ENCODE measurements at places on chromosomes 1 and 21. TPM values are rescaled to one million over a fixed set of nuclear protein-coding genes. Genes with fewer than 3 reads are reported as not detected.

Gene RPAP2
- 23.6 TPM for total RNA-seq

Gene OR10Z1
- not detected for total RNA-seq

Gene HAPLN2
- total RNA-seq, result not detected

Gene CA6
- not detected for total RNA-seq

Gene RNF207
- 23.6 TPM for total RNA-seq

Gene RGSL1
- not detected for total RNA-seq

Gene ANKRD34A
- total RNA-seq, result under 0.01 TPM

Gene LEFTY2
- not detected for total RNA-seq

Gene CD53
- total RNA-seq, result not detected

Gene LINGO4
- not detected for total RNA-seq

Gene AXDND1
- total RNA-seq, result 0.07 TPM

Gene AMY1C
- 0.07 TPM for total RNA-seq

Gene FRRS1
- 23.9 TPM for total RNA-seq

Gene KCND3
- total RNA-seq, result 0.36 TPM

Gene HSD11B1
- total RNA-seq, result 1.7 TPM

Gene MEX3A
- total RNA-seq, result 1.7 TPM

Gene GPR3
- total RNA-seq, result under 0.01 TPM

Gene TMEM222
- total RNA-seq, result 17.9 TPM

Gene HCRTR1
- not detected for total RNA-seq

Gene MNDA
- total RNA-seq, result not detected

Gene KRTAP10-3
- not detected for total RNA-seq

Gene FBXO28
- total RNA-seq, result 56.5 TPM

Gene MSH4
- total RNA-seq, result 1.1 TPM

Gene NBPF4
- 0.14 TPM for total RNA-seq

Gene CRABP2
- total RNA-seq, result 22.9 TPM

Gene CD1C
- total RNA-seq, result not detected

Gene TMEM51
- total RNA-seq, result 15.9 TPM

Gene KRTAP19-3
- total RNA-seq, result not detected

Gene LCE1F
- not detected for total RNA-seq

Gene SAMSN1
- not detected for total RNA-seq

Gene SLFNL1
- total RNA-seq, result 0.21 TPM

Gene DTL
- total RNA-seq, result 0.34 TPM

Gene NPHS2
- not detected for total RNA-seq

Gene HSD3B1
- not detected for total RNA-seq

Gene PRDX6
- 155 TPM for total RNA-seq

Gene FOXD3
- total RNA-seq, result not detected

Gene OR6K3
- total RNA-seq, result not detected

All from nasal cavity respiratory epithelium epithelial cell of viscerocranial mucosa (primary cell).